ENCODE measurements at places on chromosomes 7 and 10. TPM values are rescaled to one million over a fixed set of nuclear protein-coding genes. Genes with fewer than 3 reads are reported as not detected.
A peak's percentile ranks its signal among the peaks of the same experiment; 100 is the strongest.

POU6F2 gene
- 1.9 TPM for total RNA-seq

DNA sequence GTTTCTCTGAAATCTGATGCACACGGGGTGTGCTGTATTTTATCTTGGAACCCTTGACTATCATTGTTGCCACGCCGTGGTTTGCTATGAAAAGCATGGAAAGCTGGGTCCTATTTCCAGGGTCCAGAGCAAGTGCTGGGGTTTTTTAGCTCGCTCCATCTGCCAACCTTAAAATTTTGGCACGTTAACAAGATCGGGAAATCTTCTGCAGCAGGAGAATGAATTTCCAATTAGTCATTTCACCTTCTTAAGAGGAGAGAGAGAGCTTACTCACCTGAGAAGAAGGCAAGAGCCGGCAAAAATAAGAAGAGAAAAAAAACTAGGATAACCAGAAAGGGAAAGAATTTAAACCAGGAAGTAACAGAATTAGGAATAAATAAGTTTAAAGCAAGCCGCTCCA lies 223.6 kb upstream of the CELF2 start:
- H3K4me1 ChIP-seq: peaks cover 4% of the 10 kb centered on the region
- DNase-seq: no peak
- H3K27me3 ChIP-seq: no peaks in the 10 kb centered on the region
- no peaks in the 10 kb centered on the region for H3K36me3 ChIP-seq
- H3K27ac ChIP-seq: no peak overlapping the region
- H3K4me3 ChIP-seq: no peak overlapping the region

GRCh38 chr7:48249166-48249565 lies 77.9 kb downstream of the ABCA13 start:
- H3K27me3 ChIP-seq: no peaks in the 10 kb centered on the region
- no peaks in the 10 kb centered on the region for H3K36me3 ChIP-seq
- no peaks in the 10 kb centered on the region for H3K4me1 ChIP-seq
- DNase-seq: no peak
- no peak overlapping the region for H3K4me3 ChIP-seq
- no peak overlapping the region for H3K27ac ChIP-seq

DNA sequence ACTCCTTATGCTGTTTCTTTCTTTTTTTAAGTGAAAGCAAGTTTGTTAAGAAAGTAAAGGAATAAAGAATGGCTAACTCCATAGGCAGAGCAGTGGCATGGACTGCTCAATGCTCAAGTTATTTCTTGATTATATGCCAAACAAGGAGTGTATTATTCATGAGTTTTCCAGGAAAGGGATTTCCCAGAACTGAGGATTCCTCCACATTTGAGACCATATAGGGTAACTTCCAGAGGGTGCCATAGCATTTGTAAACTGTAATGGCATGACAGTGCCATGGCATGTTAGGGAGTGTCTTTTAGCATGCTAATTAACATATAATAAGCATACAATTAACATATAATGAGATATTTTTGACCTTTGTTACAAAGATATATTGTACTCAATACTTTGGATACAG lies 1034.5 kb upstream of the PHF14 start:
- no peak for DNase-seq
- H3K27me3 ChIP-seq: no peaks in the 10 kb centered on the region
- H3K4me1 ChIP-seq: no peaks in the 10 kb centered on the region
- H3K4me3 ChIP-seq: no peak overlapping the region
- no peaks in the 10 kb centered on the region for H3K36me3 ChIP-seq
- no peak overlapping the region for H3K27ac ChIP-seq

SFTPA2 gene
- total RNA-seq: 1.6 TPM

DNA sequence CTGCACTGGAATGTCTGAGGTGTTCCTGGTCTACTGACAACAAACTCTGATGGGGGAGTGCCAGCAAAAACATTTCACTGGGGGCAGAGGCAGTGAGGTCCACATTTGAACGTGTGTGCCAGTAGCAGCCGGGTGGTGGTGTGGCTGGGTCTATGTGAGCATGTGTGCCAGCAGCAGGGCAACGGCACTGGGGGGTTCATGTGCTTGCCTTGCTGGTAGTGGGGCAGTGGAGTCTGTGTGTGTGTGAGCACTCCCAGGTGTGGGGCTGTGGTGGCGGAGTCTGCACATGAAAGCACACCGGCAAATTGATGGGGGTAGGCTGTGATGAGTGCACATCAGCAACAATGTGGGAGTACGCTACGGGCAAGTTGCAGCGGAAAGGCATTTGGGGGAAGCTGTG lies 49.4 kb upstream of the SORCS1 start:
- no peak overlapping the region for H3K4me3 ChIP-seq
- no peaks in the 10 kb centered on the region for H3K4me1 ChIP-seq
- H3K27ac ChIP-seq: no peak overlapping the region
- H3K36me3 ChIP-seq: no peaks in the 10 kb centered on the region
- DNase-seq: no peak

- no peak overlapping the region for H3K4me3 ChIP-seq
- H3K27ac ChIP-seq: peak overlapping the region; percentile 47
- no peaks in the 10 kb centered on the region for H3K36me3 ChIP-seq
- no peaks in the 10 kb centered on the region for H3K4me1 ChIP-seq
These were observed 58.2 kb upstream of the CAMK2B start for GRCh38 chr7:44383566-44383965.

CFAP46 gene
- not detected for total RNA-seq

GLI3 gene
- total RNA-seq: 34.9 TPM

DNA sequence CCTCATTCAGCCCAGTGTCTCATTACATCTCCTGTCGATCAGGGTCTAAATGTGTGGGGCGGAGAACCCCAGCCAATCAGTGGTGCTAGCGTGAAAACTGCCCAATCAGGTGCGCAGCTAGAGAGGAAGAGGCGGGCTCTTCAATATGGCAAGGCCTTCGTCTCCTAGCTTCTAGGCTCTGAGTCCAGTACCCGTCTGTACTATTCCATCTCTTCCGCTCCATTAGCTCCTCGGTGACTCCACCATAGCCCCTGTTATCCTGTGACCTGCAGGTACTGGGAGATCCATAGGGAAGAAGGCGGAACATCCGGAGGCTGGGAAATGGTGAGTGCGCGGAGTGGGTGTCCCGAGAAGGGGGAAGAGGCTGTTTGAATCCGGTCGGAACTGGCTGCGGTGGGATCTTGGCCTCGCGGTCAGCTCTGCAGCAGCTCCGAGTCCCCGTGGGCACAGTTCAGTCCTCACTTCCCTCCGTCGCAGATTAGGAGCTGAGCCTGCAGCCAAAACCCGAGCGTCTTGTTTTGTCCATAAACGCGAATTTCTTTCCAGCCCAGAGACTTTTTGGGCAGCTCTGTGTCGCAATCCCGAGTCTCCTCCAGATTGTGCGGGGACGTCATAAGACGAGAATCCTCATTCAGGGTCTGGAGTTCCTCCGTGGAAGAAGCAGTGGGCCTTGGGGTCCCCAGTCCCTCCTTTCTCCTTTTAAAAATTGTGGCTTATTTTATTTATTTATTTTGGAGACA lies at the start of gene ZNF727:
TSS of gene ZNF727 (plus strand) at position 134 of the 740 bp plus-strand sequence. CDS start at position 322, 188 bp downstream.
- H3K27ac ChIP-seq: peak within 1 kb of the TSS; percentile 3
- no peaks in the 10 kb centered on the region for H3K4me1 ChIP-seq
- peak; percentile 81 for DNase-seq
- H3K4me3 ChIP-seq: peak within 1 kb of the TSS; percentile 48
- H3K27me3 ChIP-seq: no peaks in the 10 kb centered on the region
- H3K36me3 ChIP-seq: no peaks in the 10 kb centered on the region

STRIP2 gene
- 1.3 TPM for total RNA-seq

DNA sequence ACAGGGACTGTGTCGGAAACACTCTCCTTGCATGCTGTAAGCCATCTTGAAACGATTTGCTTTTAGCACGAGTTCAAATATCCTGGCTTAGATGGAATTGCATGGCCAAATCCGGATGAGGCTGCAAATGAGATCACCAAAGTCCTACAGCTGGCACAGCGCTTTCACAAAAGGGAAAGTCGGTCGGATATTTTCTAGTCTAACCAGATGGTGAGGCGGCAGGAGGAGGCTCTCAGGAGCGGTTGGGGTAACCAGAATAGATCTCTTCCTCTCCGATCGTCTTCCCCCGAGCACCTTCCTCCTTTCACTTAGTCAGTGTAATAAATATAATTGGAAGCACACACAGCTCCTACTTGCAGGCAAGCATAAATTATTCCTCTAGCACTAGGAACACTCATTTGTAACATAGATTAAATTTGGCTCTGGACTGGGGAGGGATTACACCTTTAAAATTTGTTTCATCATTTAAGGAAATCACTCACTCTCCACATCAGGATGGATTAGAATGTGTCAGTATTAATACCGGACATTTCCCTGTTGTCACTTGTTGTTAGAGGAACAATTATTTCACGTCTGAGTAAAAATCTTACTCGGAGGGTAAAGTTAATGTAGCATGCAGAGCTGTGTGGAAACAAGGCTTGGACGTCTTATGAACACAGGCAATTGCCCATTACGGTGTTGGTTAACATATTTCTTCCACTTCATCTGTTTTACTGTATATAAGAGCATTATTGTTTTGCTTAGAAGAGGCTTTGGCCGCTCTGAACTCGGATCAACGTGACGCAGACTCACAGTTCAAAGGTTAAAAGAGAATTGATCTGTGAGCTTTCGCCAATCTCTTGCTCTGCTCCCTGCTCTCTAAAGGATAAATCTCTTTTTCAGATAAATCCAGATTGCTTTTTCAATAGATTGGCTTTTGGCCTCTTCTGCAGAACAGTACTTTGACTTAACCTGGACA lies 857.9 kb downstream of the TYW1 start:
- no peak overlapping the region for H3K27ac ChIP-seq
- H3K27me3 ChIP-seq: no peaks in the 10 kb centered on the region
- no peak for DNase-seq
- no peak overlapping the region for H3K4me3 ChIP-seq

FAM237B gene
- not detected for total RNA-seq

DNA sequence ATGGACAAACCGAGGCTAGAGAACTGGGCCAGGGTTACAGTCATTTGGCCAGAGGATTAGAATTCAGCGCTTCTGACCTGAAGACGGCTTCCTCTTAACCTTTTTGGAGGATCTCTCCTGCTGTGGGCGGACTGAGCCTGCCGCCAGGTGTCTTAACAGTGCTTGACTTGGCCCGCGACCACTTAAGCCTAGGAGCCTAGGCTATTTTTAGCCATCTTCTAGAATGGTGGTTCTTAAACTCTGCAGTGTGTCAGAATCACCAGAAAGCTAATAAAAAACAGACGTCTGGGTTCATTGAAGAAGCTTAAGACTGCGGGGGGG lies 722 bp downstream of the MDH2 start:
- H3K4me1 ChIP-seq: peaks cover 6% of the 10 kb centered on the region
- peak overlapping the region; percentile 82 for H3K27ac ChIP-seq
- no peaks in the 10 kb centered on the region for H3K36me3 ChIP-seq
- no peaks in the 10 kb centered on the region for H3K27me3 ChIP-seq
- peak overlapping the region; percentile 76 for H3K4me3 ChIP-seq

GALNT11 gene
- 25.3 TPM for total RNA-seq

GRCh38 chr10:124318076-124318475 lies 100.6 kb downstream of the OAT start:
- no peak overlapping the region for H3K4me3 ChIP-seq
- no peak overlapping the region for H3K27ac ChIP-seq

DNA sequence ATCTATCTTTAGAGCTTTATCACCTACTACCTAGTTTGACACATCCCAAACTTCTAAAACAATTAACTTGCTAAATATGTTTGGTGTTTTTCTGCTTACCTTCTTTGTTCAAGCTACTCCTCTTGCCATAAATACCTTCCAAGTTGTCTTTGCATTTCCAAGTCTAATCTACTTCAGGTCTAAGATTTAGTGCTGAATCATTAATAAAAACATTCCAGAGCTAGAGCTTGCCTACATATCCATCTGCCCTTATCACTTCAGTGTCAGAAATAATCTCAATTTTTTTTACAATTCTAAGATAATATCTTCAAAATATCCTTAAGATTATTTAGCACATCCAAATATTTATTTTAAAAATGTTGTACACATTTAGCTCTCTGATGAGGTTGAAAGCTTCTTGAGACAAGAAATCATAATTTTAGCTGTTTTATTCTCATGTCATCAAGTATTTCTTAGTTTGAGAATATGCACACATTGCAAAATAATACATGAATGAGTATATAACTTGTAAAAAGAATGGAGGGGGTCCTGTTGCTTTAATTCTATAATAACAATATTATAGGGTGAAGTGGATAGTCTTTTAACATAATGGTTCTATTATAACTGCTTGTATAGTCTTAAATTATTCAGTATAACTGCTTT lies 466.3 kb downstream of the SEMA3D start:
- H3K4me3 ChIP-seq: no peak overlapping the region
- H3K4me1 ChIP-seq: no peaks in the 10 kb centered on the region
- H3K27me3 ChIP-seq: no peaks in the 10 kb centered on the region
- H3K36me3 ChIP-seq: no peaks in the 10 kb centered on the region

GRCh38 chr7:26930201-26930600 lies 65.8 kb upstream of the SKAP2 start:
- no peaks in the 10 kb centered on the region for H3K27me3 ChIP-seq
- DNase-seq: no peak
- no peak overlapping the region for H3K27ac ChIP-seq
- no peak overlapping the region for H3K4me3 ChIP-seq

GRCh38 chr7:2830609-2831376 lies 13.3 kb downstream of the GNA12 start:
- no peaks in the 10 kb centered on the region for H3K4me1 ChIP-seq
- no peaks in the 10 kb centered on the region for H3K27me3 ChIP-seq
- H3K4me3 ChIP-seq: no peak overlapping the region

CYP3A5 gene
- 3.4 TPM for total RNA-seq

DNA sequence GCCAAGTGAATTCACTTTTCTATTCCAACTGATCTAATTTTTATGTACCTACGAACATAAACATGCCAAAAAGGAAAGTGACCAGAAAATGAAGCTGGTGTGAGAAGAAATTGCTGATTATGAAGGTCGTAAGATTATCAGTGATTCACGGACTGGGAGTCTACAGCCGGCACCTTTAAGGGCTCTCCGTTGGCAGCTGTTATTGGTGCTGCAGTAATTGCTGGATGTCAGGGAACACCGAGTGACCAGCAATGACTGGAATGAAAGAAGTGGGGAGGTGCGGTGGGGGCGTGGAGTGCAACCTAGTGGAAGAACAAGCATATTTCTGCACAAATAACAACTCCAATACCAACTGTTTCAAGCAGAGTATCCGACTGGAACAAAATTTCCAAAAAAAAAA lies 109.8 kb upstream of the TARP start:
- H3K27ac ChIP-seq: no peak overlapping the region
- H3K27me3 ChIP-seq: no peaks in the 10 kb centered on the region
- no peak for DNase-seq
- no peaks in the 10 kb centered on the region for H3K36me3 ChIP-seq

AKR1E2 gene
- 20.8 TPM for total RNA-seq

PPP1R3C gene
- 94.6 TPM for total RNA-seq

- H3K27ac ChIP-seq: no peak overlapping the region
- H3K27me3 ChIP-seq: no peaks in the 10 kb centered on the region
- H3K36me3 ChIP-seq: no peaks in the 10 kb centered on the region
- no peaks in the 10 kb centered on the region for H3K4me1 ChIP-seq
These were observed 84.1 kb downstream of the DOCK4 start for GRCh38 chr7:112122144-112122543.

RBP4 gene
- 9.4 TPM for total RNA-seq

SEPHS1 gene
- total RNA-seq: 38.1 TPM

DNA sequence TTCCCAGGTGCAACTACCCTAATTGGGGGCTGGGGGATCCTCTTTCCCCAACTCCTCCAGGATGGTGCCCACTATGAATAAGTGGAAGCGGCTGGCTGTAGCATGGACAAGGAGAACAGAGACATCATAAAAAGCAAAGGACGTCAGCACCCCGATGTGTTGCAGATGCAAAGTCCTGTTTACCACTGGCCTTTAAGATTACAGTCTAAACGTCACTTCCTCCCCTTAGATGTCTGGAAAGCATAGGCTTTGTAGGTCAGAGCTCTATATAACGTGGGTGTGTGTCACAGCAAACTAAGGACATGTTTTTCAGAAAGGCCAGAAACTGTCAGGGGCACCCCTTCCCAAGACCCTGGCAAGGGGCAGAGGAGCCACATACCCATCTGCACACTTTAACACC lies 7.9 kb downstream of the COBL start:
- H3K36me3 ChIP-seq: no peaks in the 10 kb centered on the region
- H3K27me3 ChIP-seq: no peaks in the 10 kb centered on the region
- no peak overlapping the region for H3K4me3 ChIP-seq
- no peak overlapping the region for H3K27ac ChIP-seq
- DNase-seq: no peak

MSMB gene
- total RNA-seq: not detected
